ENCODE measurements at places on chromosomes 7 and 10.

DNA sequence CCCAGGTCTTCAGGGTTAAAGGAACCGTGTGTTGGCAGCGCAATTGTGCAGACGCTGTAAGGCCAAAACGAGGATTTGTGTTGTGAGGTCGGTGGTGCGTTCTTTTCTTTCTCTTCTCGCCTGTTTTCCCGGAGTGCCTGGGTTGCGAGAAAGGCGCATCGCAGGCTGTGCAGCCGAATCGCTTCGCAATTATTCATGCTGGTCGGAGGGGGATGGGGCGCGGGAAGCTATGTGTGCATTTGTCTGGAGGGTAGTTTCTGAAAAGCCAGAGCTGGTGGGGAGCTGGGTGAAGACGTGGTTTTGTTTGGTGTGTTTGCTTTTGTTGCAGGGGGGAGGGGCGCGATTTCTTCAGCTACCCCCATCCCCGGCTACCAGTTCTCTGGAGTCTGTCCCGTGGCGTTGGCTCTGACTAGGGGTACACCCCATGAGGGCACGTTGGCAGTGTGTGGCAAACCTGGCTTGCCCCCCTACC lies 2.1 kb downstream of the MXI1 start:
- DNase-seq = peak; percentile 70

GRCh38 chr7:90244565-90244908 lies 437 bp upstream of the CFAP69 start:
- DNase-seq = no peak

DNA sequence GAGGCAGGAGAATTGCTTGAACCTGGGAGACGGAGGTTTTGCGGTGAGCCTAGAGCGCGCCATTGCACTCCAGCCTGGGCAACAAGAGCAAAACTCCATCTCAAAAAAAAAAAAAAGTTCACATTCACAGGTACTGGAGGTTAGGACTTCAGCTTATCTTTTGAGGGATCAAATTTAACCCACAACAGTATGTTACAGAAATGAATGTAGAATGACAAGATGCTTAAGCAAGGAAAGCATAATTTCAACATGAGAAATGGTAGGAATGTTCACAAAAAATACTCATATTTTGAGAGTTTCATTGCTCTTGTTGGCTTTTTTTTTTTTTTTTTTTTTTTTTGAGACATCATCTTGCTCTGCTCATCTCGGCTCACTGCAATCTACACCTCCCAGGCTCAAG lies 1.9 kb upstream of the HERC4 start:
- DNase-seq = no peak

GRCh38 chr10:3111621-3112163 lies 44.3 kb downstream of the PFKP start:
- DNase-seq = no peak

DNA sequence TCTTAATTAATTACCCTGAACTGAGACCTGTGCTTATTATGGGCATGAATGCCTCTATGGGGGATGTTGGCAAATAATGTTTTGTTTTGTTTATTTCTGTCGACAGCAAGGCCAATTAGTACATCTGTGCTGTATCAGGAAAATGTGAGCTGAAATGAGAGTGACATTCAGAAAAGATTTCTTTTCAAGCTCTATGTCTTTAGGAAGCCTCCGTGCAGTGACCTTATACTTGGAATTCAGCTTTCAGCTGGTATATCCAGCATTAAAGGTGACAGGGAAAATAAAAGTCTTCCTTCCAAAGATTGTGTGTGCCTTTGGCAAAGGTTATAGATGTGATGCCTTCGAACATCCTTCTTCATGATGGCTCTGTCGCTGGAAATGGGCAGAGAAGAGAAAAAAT lies 1061.1 kb downstream of the SORCS3 start:
- DNase-seq = no peak

- DNase-seq = no peak
Observed at GRCh38 chr10:67629461-67629971, 66.5 kb downstream of the CTNNA3 start.

DNA sequence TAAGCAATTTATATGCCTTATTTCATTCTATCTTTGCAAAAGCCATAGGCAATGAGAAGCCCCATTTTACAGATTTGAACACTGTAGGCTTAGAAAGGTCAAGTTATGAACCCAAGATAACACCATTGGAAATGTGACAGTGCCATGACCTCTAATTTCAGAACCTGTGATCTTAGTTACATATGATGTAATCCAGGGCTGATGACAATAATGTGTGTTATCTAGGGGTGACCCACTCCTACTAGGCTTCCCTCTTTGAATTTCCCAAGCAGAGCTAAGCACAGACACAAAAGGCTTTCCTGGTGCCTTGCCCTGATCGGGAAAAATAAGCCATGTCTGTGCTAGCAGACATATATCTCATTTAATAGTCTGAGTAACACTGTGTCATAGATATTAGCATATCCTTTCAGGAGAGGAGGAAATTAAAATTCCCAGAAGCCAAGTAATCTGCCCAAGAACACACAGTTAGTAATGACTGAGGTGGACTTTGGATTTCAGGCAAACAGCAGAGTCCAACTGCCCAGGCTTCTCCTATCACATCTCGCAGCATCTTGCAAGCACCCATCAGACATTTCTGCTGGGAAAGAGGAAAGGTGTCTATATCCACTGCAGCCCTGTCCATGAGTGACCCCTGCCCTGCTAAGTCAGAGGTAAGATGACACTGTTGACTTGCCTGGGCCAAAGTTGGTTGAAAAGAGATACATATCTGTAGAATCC lies 2.8 kb upstream of the TECTB start:
- DNase-seq = no peak

GRCh38 chr10:16259726-16260125 lies 177.1 kb upstream of the PTER start:
- DNase-seq = no peak

GRCh38 chr10:21327289-21327993 lies 198.0 kb downstream of the SKIDA1 start:
- DNase-seq = no peak

- DNase-seq = no peak
Observed at GRCh38 chr7:105429746-105430612, 41.3 kb upstream of the SRPK2 start.

DNA sequence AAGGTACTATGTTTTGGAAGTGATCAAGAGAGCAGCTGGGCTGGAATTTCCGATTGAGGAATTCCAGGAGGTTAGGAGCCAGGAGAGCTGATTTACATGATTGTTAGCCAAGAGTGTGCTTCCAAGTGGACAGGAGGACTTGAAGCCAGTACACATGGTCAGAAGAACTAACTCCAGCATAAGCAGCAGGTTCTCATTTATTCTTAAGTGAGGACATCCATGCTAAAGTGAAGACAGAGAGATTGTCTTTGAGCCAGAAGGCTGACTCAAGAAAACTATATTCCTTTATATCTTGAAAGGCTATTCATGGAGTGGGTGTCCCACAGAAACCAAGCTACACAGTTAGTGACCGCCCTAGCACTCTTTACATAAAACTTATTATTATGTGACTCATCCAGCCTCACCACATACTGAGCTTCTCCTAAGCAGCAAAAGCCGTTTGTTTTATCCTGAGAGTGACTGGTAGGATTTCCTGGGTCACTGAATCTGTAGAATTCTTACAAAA lies 56.7 kb upstream of the SEMA3A start:
- no peak for DNase-seq

DNA sequence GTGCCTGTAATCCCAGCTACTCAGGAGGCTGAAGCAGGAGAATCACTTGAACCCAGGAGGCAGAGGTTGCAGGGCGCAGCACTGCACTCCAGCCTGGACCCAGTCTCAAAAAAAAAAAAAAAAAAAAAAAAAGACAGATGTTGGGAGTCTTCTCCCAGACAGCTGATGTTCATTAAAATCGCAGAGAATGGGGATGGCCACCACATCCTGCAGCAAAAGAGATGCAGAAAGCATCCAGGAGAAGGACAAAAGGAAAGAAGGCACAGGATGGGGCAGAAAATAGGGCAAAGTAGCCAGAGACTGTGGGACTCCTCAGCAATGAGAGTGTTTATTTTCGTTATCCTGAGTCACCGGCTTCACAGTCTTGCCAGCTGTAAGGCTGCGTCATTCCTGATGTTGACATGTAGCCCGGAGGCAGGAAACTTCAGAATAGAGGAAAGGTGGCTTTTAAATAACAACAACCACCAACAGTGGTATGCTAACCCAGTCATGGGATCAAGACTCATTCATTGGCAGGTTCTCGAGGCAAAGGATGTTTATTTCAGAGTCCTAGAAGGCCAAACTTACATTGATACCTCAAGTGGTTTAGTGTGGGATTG lies 149.5 kb upstream of the SVIL start:
- DNase-seq = no peak

DNA sequence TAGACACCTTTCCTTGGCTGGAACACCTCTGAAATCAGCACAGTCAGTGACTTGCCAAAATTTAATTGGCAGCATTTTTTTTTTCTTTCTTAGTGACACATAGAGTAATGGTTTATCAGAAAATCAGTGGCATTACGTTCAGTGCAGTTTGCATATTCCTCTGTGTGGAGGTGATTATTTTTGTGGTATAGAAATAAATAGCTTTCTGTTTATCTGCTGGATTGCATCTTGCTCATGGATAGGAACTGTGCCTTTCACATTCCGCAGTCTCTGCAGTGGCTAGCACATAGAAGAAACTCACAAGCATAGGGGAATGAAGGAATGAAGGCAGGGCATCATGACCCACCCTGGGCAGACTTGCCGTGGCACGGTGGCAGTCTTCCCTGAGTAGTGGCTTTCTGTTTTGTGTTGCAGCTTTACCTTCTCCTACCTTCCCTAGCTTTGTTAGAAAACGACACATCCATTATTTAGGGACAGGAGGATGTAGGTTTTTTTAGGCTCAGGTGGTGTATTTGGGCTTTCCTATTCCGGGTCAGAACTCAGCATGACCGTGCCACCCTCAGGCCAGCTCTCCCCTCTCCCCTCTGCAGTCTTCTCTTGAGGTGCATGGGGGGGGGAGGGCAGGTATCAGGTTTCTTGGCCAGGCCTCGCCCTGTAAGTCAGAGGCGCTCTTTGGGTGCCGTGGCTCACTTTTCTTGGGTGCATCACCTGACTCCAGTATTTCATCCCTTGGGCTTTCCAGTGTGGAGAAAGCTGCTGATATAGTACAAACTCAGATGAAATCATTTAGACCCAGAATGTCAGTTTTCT lies 112.5 kb upstream of the GJD4 start:
- DNase-seq = no peak

DNA sequence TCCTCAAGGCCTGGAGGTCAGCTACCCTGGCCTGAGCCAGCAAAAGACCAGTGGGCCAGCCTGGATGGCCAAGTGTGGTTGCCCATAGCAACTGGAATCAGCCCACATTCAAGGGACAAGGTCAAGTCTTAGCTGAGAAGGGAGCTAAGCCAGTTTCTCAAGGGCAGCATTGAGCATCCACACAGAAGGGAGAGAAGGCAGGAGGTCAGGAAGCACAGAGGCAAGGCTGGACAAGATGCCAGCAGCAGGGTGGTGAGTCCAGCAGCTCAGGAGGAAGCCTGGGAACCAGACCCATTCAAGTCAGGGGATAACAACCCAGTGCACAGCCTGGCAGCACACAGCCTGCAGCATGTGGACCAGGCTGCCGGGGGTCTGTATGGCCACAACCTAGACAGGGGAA lies 54.0 kb upstream of the ZMIZ1 start:
- DNase-seq = no peak

DNA sequence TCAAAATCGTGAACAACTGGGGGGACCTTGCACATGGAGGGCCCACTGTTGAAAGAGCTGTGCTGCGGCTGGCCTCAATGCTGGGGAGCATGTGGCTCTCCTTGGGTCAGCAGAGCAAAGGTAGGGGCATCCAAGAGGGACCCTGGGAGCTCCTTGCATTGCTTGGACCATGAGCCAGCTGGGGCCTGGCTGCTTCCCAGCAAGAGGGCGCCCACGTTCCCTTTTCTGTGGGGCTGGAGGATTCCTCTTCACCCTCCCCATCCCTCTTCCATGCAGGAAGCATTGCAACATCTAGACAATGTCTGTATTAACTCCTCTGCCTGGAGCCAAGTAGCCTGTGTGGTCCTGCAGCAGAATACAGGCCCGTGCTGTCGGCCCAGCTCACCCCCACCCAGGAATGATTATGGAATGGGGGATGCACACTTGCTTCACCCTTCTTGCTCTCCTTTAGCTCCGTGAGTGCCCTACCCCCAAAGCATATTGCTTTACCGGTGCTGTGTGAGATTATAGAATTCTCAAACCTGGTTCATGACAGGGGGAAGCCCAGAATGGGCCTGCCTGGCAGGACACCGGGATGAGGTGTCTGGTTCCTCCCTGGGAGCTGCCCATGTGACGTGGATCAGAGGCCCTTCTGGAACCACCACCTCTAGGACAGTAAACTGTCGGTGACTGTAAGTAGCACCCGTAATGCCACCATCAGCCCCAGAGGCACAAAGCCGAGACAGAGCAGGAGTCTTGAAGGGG lies 61.9 kb downstream of the SYPL1 start:
- no peak for DNase-seq

DNA sequence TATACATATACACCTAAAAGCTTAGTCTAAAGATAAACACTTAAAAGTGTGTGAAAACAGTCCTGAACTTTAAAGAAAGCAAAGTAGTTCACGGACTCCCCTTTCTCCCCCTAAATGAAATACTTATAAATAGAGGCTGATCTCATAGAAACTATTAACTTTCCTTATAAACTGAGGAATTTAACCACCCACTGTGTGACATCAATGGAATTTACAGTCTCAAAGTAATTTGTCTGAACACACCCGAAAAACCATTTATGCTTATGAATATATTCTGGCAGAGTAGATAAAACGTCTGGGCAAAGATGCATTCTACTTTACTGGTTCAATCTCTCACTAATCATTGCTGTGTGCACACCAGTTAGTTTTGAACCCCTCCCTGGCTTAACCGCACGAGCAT lies 181.8 kb upstream of the DGKB start:
- no peak for DNase-seq

GRCh38 chr10:101054351-101054750 lies 7.4 kb upstream of the KAZALD1 start:
- no peak for DNase-seq

DNA sequence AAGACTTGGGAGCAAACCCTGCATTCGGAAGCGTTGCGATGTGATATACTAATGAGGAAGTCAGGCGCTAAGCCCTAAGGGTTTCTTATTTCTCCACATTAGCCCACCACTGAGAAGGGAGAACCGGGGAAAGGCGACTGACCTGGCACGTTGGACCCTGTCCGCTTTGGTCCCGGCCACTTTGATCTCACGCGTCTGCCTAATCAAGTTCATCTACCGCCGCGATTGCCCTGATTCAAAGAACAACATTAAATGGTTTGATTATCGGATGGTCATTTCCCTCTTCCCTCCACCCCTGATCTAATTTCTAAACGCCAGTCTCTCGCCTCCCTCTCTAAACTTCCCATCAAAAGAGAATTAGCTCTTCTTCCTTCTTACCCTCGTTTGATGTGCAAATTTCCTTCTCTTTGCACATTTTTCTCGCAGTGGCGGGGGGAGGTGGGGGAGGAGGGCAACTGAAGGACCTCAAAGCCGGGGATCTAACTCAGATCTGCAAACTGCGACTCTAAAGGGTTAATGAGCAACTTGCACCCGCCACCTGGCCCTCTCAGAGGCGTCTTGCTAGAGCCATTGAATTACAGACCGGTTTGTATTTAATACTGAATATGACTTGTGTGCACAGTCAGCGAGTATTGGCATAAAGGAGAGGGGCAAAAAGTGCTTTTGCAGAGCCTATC lies 687 bp upstream of the DKK1 start:
- peak; percentile 36 for DNase-seq

GRCh38 chr7:151334628-151335027 lies 7.0 kb upstream of the NUB1 start:
- DNase-seq = no peak
